CD4-positive, CD25-positive, alpha-beta regulatory T cell (primary cell): ENCODE measurements at places on chromosomes 2 and 18. TPM values are rescaled to one million over a fixed set of nuclear protein-coding genes. Genes with fewer than 3 reads are reported as not detected.

- DNase-seq, result no peak
Measured at GRCh38 chr2:43622931-43623451, 14.1 kb upstream of the PLEKHH2 start.

The STK39 gene
- 6.5 TPM for polyA plus RNA-seq

The EFR3B gene
- polyA plus RNA-seq, result 0.05 TPM

- DNase-seq, result no peak
Measured at GRCh38 chr2:231522418-231523180, 7.6 kb downstream of the NMUR1 start.
